ENCODE measurements at places on chromosomes 4 and X. TPM values are rescaled to one million over a fixed set of nuclear protein-coding genes. Genes with fewer than 3 reads are reported as not detected.

The CXCL10 gene
- 0.07 TPM for polyA plus RNA-seq

The RIBC1 gene
- 0.91 TPM for polyA plus RNA-seq

The GLUD2 gene
- 0.19 TPM for polyA plus RNA-seq

The RHOXF2B gene
- polyA plus RNA-seq: not detected

The TMEM154 gene
- polyA plus RNA-seq: 20.1 TPM

The HGFAC gene
- polyA plus RNA-seq: not detected

The DCHS2 gene
- polyA plus RNA-seq: 0.16 TPM

The BCORL1 gene
- polyA plus RNA-seq: 1.8 TPM

The CSN1S1 gene
- not detected for polyA plus RNA-seq

The EIF1AX gene
- polyA plus RNA-seq: 33.1 TPM

The YIPF7 gene
- not detected for polyA plus RNA-seq

All from B cell (primary cell).